ENCODE measurements at places on chromosomes 2 and 18. TPM values are rescaled to one million over a fixed set of nuclear protein-coding genes. Genes with fewer than 3 reads are reported as not detected.

DNA sequence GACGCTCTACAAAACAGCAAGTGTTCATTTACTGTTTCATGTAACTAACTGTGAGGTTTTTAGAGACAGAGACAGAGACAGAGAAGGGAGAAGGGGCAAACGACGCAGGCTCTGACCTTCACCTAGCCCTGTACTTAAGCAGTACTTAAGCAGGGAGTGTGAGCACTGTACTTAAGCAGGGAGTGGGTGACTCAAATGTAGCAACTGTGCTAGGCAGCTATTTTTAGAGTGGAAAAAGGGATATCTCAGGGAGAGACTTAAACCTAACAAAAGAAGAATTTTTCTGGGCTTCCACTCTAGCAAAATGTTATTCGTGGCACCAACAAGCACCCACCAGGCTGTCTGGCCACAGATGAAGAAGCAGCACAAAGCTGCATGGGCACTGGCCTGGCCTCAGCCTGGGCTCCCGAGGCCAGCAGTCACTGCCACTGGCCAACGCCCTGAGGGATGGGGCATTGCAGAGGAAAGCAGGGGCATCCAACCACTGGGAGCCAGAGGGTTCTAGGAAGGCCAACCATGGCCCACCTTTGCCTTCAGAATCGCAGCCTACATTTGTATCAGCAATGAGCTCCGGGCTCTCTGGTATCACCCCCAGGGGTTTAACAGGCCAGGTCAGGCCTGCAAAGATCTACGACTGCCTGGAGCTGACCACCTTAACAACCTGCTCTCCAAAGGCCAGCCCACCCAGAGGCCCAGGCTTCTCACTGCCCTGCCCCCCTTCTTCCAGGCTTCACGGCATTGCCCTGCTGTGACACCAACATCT is 154.3 kb downstream of the TTC32 start:
- H3K4me3 ChIP-seq: no peak overlapping the region

DNA sequence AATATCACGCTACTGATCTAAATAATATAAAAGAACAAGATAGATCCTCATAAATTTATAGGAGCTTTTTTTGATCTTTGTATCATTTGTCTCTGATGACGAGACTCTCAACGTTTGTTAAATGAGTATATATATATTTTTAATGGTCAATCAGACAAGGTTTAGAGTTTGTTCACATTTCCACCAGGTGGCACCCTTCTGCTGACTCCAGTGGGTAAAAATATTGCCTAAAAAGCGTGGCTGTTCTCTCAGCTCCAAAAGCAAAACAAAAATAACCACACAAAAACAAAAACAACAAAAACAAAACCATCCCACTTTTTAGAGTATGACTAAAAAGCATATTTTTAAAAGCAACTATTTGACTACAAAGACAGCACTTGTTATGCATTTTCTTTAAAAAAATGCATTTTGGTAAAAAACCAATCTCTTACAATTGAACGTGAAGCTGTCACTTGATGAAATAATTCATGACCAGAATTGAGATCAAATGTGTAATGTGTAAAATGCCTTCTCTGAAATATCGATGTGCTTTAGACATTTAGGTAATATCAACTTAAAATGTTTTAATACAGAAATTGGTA is 723.2 kb downstream of the DPP10 start:
- no peak overlapping the region for H3K27ac ChIP-seq
- DNase-seq: no peak
- peaks cover 9% of the 10 kb centered on the region for H3K4me1 ChIP-seq
- H3K27me3 ChIP-seq: peaks cover 24% of the 10 kb centered on the region

DNA sequence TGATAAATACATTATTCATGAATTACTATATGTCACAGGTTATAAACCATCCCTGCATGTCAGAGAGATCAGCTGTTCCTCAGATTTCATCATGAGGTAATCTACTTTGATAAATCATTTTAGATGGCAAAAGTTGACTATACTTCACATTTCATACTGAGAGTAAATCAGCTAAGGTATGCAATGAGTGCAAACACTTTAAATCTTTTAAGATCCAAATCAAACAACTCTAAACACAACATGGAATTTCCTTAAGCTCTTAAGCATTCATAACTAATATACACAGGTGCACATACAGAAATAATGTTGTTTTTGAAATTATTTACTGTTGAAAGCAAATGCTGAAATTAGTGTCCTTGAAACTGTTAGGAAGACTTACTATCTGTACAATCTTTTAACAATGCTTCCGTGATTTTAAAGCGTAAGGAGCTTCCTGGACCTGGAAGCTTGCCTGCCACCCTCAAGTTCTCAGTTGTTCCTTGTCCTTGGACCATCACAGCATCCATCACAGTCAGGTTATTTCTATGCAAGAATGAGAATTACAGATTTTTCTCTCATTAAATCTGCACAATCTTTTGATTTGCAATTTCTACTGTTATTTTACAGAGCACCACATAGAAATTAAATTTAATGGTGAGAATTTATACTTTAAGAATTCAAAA is 83.2 kb downstream of the ZAP70 start:
- H3K4me1 ChIP-seq: no peaks in the 10 kb centered on the region
- no peak for DNase-seq
- no peaks in the 10 kb centered on the region for H3K27me3 ChIP-seq
- no peak overlapping the region for H3K27ac ChIP-seq

Gene OSBPL6
- 6.5 TPM for total RNA-seq

GRCh38 chr2:183031911-183032794 is 6.1 kb downstream of the NCKAP1 start:
- H3K27me3 ChIP-seq: no peaks in the 10 kb centered on the region
- peaks cover 83% of the 10 kb centered on the region for H3K4me1 ChIP-seq
- no peak overlapping the region for H3K4me3 ChIP-seq
- H3K27ac ChIP-seq: peak overlapping the region; percentile 84
- no peak for DNase-seq
- H3K36me3 ChIP-seq: no peaks in the 10 kb centered on the region

DNA sequence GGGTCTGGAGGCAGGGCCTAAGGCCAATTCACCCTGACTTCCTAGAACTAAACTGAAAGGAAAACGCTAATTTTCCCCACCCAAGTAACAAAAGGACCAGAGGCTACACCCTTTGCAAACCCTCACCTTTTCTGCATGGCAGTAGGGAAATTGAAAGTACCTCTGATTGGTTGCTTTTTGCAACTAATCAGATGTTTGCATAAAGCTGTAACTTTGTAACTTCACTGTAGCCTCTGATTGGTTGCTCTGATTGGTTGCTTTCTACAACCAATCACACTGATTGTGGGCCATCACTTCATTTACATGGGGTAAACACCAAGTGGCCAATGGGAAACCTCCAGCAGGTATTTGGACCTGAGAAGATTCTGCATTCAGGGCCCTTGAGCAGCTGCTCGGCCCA is 20.8 kb downstream of the EIPR1 start:
- peaks cover 13% of the 10 kb centered on the region for H3K36me3 ChIP-seq
- no peak overlapping the region for H3K4me3 ChIP-seq
- DNase-seq: no peak
- no peak overlapping the region for H3K27ac ChIP-seq
- H3K4me1 ChIP-seq: no peaks in the 10 kb centered on the region
- no peaks in the 10 kb centered on the region for H3K27me3 ChIP-seq

DNA sequence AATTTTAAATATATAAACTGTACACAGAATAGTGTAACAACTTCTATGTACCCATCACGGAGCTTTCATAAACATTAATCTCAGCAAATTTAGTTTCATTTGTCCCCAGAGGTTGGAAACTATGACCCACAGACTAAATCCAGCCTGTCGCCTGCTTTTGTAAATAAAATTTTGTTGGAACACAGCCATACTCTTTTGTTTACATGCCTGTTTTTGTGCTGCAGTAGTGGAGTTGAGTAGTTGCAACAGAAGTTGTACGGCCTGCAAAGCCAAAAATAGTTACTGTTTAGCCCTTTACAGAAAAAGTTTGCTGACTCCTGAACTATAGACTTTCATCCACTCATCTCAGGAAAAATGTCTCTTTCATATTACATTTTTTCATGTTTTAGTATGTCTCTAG is 39.8 kb downstream of the RBM45 start:
- no peaks in the 10 kb centered on the region for H3K4me1 ChIP-seq
- no peak overlapping the region for H3K4me3 ChIP-seq

DNA sequence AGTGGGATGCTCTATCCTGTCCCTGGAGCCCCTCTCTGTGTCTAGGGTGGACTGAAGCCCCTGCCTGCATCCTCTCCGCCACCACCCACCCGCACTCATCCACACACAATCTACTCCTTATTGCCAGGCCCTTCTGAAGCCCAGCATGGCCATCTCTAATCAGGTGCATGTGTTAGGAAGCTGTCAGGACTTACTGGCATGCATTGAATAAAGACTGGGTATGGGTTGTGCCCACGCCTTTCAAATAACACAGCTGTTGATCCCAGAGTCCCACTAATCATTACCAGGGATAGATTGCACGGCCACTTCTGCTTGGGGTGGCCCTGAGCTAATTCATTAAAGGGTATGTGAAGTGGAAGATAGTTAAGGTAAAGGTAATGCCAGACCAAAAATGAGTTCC is 88.4 kb downstream of the CABLES1 start:
- no peak overlapping the region for H3K27ac ChIP-seq
- peaks cover 42% of the 10 kb centered on the region for H3K4me1 ChIP-seq
- H3K27me3 ChIP-seq: no peaks in the 10 kb centered on the region

- DNase-seq: no peak
- peaks cover 4% of the 10 kb centered on the region for H3K36me3 ChIP-seq
- H3K4me1 ChIP-seq: peaks cover 7% of the 10 kb centered on the region
Measured at GRCh38 chr2:148521181-148521580, 123.4 kb upstream of the EPC2 start.

Gene QPCT
- 1.2 TPM for total RNA-seq

Gene SLC4A5
- total RNA-seq: 0.65 TPM

- no peak overlapping the region for H3K27ac ChIP-seq
- no peak for DNase-seq
- H3K4me1 ChIP-seq: peaks cover 26% of the 10 kb centered on the region
- no peaks in the 10 kb centered on the region for H3K27me3 ChIP-seq
Measured at GRCh38 chr2:47849368-47849767, 56.9 kb downstream of the FBXO11 start.

- peaks cover 2% of the 10 kb centered on the region for H3K36me3 ChIP-seq
- no peak for DNase-seq
- no peaks in the 10 kb centered on the region for H3K4me1 ChIP-seq
- no peak overlapping the region for H3K4me3 ChIP-seq
Measured at GRCh38 chr18:50721006-50721405, 98.8 kb downstream of the MRO start.

GRCh38 chr2:1849450-1849849 is 105.1 kb upstream of the PXDN start:
- H3K4me3 ChIP-seq: no peak overlapping the region
- peaks cover 65% of the 10 kb centered on the region for H3K27me3 ChIP-seq
- H3K27ac ChIP-seq: no peak overlapping the region
- DNase-seq: no peak

GRCh38 chr2:96954011-96954846 is 32.2 kb downstream of the FAM178B start:
- no peak for DNase-seq
- peaks cover 19% of the 10 kb centered on the region for H3K27me3 ChIP-seq
- no peaks in the 10 kb centered on the region for H3K4me1 ChIP-seq

DNA sequence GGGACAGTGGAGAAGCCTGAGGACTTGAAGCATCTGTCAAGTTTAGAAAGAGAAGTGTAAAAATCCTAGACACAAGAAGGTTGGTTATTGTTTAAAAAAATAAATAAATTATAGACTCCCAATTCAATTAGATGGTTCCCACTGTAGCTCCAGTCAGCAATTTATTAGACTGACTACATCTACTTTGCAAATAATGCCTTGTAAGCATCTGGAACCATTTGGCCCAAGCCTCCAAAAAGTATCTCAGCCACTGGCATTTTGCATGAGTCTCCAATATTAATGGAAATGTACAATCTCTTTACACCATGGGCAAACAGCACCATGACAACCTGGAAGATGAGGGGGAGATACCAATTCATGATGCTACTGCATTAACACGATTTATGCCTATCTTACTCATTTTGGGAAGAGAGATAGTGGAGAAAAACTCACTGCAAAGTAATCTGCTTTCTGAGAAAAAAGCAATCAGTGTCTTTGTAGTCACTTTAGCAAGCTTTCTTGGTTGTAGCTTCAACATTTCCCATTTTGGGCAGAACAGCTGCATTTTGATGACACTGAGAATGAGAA is 2.8 kb downstream of the NYAP2 start:
- no peaks in the 10 kb centered on the region for H3K4me1 ChIP-seq
- DNase-seq: no peak
- H3K27ac ChIP-seq: no peak overlapping the region
- H3K4me3 ChIP-seq: no peak overlapping the region
- H3K27me3 ChIP-seq: peaks cover 12% of the 10 kb centered on the region

DNA sequence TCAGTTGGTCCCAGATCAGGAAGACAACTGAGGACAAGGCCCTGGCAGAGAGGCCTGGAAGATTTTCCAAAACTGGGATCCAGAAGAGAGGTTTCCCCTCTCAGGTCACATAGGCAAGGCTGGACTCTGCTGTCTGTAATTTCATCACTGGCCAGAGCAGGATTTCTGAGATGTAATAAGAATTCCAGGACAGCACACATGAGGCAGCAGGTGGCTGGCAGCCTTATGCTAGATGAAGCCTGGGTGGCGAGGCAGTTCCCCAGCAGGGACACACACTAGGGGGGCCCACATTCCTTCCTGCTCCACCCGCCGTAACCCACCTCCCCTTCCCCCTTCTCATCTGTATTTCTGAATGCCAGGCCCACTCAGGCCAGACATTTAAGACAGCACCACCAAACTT is 98.6 kb downstream of the HNRNPLL start:
- peaks cover 8% of the 10 kb centered on the region for H3K36me3 ChIP-seq
- no peak for DNase-seq
- H3K27ac ChIP-seq: no peak overlapping the region

Gene TSN
- total RNA-seq: 57.1 TPM

- no peak overlapping the region for H3K4me3 ChIP-seq
- no peaks in the 10 kb centered on the region for H3K27me3 ChIP-seq
- H3K27ac ChIP-seq: no peak overlapping the region
- no peaks in the 10 kb centered on the region for H3K36me3 ChIP-seq
Measured at GRCh38 chr2:225739328-225739727, 339.8 kb downstream of the NYAP2 start.

DNA sequence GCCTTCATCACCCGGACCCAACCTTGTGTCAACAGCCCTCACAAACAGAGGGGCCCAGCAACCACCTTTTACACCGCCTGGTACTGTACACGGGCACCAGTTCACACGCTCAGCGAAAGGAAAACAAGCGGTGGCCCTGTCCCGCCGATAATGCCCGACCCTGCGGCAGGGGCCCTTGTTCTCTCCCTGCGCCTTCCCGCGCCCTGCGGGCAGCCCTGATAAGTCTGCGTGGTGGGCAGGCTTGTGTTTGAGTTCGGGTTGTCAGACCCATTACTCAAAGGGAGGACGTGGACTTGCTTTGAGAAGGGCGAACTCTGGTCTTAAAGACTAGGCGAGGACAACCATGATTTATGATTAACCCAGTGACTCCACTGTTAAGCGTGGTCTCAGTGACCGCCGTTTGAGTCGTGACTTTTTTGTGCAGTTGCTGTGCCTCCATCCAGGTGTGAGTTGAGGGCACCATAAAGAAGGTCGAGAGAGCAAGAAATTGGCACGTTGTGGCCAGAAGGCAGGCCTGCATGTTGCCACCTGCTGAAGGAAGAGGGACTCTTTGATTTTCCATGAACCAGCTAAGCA is 167.4 kb upstream of the GATA6 start:
- H3K27me3 ChIP-seq: no peaks in the 10 kb centered on the region
- H3K36me3 ChIP-seq: no peaks in the 10 kb centered on the region
- no peak overlapping the region for H3K4me3 ChIP-seq
- no peak overlapping the region for H3K27ac ChIP-seq

GRCh38 chr2:128329607-128330006 is 10.9 kb upstream of the HS6ST1 start:
- H3K27me3 ChIP-seq: no peaks in the 10 kb centered on the region
- H3K4me1 ChIP-seq: peaks cover 8% of the 10 kb centered on the region
- DNase-seq: no peak
- no peak overlapping the region for H3K4me3 ChIP-seq

Data from chondrocyte (in vitro differentiated cells).